ENCODE measurements at places on chromosomes 12 and 14.

DNA sequence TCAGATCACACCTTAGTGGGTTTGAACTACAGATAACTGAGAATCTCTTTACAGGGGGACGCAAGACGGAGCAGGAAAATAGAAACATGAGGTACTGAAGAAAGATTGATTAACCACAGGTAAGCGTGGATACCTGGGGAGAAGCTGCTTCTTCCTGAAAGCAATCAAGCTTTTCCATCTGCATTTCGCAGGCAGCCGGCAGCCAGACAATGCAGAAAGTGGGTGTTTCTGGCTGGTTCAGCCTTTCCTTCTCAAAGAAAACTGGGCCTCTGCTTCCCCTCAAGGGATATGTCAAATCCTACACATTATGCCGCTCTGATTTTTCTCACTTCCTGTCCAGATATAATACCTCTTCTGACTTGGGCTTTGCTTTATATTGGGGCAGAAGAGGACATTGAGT lies 39.1 kb upstream of the PPFIA2 start:
- DNase-seq = no peak

GRCh38 chr14:62718629-62719028 lies 326.6 kb downstream of the KCNH5 start:
- no peak for DNase-seq

GRCh38 chr14:70655110-70655826 lies 13.6 kb downstream of the TTC9 start:
- DNase-seq = peak; percentile 87

- DNase-seq = no peak
Observed at GRCh38 chr12:108305991-108306501, 33.1 kb downstream of the CMKLR1 start.

DNA sequence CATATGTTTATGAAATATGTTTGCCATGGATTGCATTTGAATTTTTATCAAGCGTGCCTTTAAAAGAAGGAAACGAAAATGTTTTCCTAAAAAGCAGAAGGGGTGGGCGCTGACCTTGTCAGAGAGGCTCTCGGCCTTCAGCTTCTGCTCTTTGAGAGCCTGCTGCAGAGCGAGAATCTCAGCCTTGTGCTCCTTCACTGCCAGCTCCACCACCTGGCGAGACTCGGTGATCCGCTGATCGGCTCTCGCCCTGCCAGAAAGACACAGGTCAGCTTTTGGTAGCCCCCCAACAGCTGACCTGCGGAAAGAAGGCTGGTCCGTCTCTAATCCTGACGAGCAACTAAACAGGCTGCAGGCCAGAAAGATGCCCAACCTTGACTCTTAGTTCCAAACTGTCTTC lies 62.4 kb downstream of the PRKAB1 start:
- DNase-seq = no peak

GRCh38 chr12:71671816-71672215 lies 7.7 kb downstream of the THAP2 start:
- DNase-seq = no peak

DNA sequence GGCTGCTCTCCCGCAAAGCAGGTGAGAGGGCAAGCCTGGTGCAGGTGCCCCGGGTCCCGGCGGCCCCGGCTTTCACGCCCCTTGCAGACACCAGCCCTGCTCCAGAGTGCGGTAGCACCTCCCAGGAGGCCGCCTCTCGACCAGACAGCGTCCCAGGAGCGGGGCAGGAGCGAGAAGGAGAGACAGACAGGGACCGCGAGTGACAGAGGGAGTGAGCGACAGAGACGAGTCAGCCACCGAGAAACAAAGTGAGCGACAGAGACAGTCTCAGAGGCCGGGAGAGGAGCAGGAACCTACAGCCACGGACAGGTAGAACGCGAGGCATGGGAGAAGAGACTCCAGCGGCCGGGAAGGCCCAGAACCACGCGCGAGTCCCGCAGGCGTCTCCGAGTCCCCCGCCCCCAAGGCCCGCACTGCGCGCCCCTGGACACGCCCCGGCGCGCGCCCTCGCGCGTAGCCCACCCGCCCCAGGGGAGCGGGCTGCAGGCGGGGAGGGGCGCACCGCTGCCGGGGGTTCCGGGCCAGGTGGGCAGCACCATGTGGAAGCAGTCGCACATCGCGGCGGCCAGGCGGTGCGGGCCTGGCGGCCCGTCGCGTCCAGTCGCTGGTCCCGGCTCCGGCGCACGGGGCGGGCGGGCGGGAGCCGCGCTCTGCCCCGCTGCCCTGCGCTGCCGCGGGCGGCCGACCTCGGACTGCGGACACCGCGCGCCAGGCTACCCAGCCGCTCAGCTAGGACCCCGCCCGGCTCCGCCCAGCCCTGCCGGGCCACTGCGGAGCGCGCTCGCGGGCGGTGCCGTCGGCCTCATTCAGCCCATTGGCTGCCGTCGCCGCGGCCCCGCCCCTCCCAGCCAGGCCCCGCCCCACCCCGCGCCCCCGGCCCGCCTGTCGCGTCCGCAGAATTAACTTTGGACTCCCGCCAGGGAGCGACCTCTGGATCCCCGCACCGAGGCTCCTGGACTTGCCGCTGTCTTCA lies at the start of gene AHNAK2:
Gene AHNAK2 (minus strand): TSS at position 694 of the 973 bp plus-strand sequence. CDS start 137 bp downstream, at position 557.
- DNase-seq = peak; percentile 64

GRCh38 chr12:2886768-2887450 lies 3.8 kb upstream of the TULP3 start:
- no peak for DNase-seq

- no peak for DNase-seq
Observed at GRCh38 chr14:20671597-20672283, 12.6 kb upstream of the RNASE4 start.

DNA sequence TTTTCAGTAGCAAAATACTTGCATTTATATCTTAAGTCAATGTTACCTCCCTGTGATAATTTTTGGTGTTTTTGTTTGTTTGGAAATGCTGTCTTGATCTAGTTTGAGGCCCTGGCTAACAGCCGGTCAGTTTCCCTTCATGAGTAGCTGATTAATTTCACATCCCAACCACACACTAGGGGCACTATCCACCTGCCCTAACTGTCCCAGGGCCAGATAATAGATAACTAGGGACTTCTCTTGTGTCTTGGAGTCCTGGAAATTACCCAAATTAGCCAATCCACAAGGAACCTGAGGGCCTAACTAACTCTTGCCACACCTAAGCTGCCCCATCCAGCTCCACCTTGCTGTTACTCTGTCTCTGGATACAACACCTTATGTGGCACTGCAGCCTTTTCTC lies 399.9 kb downstream of the FOXG1 start:
- no peak for DNase-seq

Measured in activated CD4-positive, alpha-beta T cell treated with anti-CD3 and anti-CD28 coated beads, Interleukin-2, Interleukin-6, amounts not matched to agents 100 ng/mL and 50 ng/mL, durations not matched to agents 16 hours and 8 hours (primary cell).